ENCODE measurements at places on chromosomes 1 and 21.

DNA sequence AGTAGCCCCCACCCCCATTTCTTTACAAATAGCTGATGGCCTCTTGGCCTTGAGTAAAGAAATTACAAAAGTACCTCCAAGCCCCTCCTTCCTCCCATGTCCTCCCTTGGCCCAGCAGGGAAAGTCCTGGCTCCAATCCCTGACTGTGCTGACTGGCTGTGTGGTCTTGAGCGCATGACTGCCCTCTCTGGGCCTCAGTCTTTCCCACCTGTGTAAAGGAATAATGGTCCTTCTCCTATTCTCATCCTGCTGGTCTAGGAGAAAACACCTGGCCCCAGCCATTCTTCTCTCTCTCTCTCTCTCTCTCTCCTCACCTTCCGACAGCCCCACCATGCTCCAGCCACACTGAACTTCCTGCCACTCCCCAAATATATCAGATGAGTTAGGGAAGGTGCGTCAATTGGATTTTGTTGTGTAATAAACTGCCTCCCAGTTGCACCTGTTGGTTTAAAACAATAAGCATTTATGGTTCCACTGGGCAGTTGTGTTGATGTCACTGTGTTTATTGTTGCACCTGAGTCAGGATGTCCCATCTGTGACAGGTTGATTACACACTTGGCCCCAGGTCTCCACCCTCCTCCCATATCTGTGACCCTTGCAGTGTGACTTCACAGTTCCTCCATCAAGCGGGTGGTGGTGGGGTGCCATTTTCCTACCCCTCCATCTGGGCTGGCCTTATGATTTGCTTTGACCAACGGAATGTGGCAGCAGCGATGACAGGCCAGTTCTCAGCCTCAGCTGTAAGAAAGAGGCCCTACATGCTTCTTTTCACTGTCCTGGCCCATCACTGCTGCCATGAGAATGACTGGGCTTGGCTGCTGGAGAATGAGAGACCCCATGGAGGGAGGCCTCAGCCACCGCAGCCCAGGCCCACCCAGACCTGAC, 22.3 kb upstream of the LRP8 start:
- no peak for DNase-seq

- no peak for DNase-seq
Measured at GRCh38 chr1:51715369-51715768, 98.5 kb downstream of the OSBPL9 start.

GRCh38 chr1:12200208-12200607, 29.6 kb upstream of the VPS13D start:
- no peak for DNase-seq

GRCh38 chr1:213123536-213123935, 72.5 kb downstream of the RPS6KC1 start:
- no peak for DNase-seq

DNA sequence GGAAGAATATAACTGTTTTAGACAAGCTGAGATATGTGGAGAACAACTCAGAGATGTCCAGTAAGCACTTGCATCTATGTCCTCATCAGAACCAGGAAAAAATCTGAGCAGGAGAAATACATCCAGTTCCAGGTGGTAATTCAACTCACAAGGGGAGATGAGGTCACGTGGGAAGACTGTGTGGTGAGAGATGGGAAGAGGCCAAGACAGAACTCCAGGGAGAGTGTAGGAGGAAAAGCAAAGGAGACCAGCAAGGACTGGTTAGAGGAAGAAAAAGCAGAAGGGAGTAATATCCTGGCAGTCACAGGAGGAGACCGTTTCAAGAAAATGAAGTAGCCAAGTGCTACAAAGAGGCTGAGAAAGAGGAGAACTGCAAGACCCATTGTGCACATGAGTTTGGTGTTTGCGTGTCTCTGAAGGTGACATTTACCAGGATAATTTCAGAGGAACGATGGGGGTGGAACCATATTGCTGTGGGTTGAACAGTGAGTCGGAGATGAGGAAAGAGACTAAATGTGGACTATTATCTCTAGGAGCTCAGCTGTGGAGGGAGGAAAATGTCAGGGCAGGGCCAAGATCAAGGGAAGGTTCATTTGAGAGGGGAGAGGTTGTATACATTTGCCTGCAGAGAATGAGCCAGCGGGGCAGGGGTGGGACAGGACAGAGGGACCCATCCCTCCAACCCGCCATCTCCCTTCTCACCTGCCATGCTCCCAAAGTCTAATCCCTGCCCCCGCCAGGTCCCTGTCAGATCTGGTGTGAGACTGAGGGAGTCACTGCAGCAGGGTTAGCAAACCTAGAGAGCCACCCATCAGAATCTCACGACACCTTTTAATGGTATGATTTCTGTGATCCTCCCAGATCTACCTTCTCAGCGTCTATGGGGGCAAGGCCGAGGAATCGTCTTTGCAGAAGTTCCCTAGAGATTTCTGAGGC, 24.9 kb downstream of the SUSD4 start:
- DNase-seq, result no peak

DNA sequence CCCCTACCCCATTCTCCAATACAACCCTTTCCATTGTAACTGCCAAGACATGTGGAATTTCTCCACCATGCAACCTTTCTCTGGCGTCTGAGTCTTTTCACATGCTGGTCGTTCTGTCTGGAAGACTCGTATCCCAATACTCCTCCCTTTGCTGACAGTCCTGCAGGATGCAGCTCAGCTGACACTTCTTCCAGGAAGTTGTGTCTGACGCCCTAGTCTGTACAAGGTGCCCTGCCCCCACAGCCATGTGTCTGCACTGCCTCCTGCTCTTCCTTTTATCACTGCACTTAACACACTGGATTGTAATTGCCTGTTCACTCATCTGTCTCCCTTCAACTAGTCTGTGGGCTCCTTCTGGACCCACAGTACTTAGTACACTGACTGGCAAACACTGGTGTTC, 188.0 kb downstream of the LMX1A start:
- DNase-seq, result no peak

- DNase-seq, result no peak
Measured at GRCh38 chr21:44758141-44758561, 43.5 kb downstream of the UBE2G2 start.

- DNase-seq, result no peak
Measured at GRCh38 chr1:219726480-219727272, 113.8 kb upstream of the ZC3H11B start.

GRCh38 chr21:34073749-34074282, 438 bp downstream of the MRPS6 start:
- DNase-seq, result no peak

DNA sequence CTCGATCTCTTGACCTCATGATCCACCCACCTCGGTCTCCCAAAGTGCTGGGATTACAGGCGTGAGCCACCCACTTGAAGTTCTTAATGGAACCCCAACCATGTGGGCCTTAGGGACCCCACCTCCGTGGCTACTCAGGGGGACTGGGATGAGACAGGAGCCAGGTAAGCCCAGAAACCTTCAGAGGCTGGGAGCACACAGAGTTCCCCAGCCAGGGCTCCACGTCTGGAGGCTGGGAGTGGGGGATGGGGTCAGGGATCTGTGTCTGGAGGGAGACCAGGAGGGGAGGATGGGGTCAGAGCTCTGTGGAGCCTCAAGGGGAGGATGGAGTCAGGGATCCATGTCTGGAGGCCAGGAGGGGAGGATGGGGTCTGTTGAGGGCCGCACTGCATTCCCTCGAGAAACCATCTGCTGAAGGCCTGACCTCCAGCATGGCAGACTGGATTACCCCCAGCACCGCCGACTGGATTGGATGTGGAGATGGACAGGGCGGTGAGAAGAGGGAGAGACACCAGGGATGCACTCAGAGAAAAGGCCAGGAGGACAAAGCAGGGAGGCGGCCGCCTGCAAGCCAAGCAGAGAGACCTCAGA, 2.1 kb upstream of the FTCD start:
- DNase-seq, result no peak

All from LNCaP clone FGC (cell line).